C1 segment of cervical spinal cord (tissue), 14 donors: ENCODE measurements at places on chromosomes 1 and 21.

GRCh38 chr1:234942879-234943506, 185.6 kb downstream of the TOMM20 start:
- DNase-seq: no peak

- no peak for DNase-seq
These were observed 4.4 kb upstream of the ADAMTS1 start for GRCh38 chr21:26849428-26850115.

DNA sequence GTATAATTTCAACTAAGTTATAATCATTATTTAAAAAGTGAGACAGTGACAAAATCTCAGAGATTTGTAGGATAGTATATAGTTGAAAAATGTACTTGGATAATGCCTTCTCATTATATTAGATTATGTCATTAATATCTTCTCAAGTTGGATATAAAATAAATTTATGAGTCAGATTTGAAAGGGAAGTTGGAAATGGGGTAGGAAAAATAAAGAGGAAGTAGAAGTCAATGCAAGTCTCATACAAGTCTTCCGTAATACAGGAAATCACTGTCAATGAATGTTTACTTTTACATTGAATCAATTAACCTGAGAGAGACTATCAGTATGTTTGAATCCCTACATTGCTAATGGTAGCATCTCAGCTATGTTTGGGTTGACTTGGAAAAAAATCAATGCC, 16.2 kb upstream of the RNPC3 start:
- DNase-seq: no peak

GRCh38 chr1:3393987-3394920, 60.2 kb upstream of the ARHGEF16 start:
- no peak for DNase-seq

DNA sequence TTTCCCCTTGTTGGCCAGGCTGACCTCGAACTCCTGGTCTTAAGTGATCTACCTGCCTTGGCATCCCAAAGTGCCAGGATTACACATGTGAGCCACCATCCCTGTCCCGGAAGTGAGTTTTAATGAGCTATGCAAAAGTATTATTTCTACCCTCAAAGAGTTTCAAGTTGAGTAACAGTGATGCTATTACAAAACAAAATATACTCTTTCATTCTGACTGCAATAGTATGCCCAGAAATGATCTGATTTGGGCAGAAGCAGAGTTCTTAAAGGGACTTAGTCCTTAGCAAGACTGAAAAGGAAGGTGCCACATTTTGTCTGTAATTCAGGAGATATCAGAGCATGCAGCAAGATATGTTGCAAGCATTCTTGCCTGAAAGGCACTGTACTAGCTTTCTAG, 375.4 kb downstream of the NUF2 start:
- DNase-seq: no peak

GRCh38 chr21:42395302-42395701, 550 bp downstream of the TMPRSS3 start:
- no peak for DNase-seq

GRCh38 chr1:30402031-30402430, 321.4 kb downstream of the MATN1 start:
- DNase-seq: no peak

DNA sequence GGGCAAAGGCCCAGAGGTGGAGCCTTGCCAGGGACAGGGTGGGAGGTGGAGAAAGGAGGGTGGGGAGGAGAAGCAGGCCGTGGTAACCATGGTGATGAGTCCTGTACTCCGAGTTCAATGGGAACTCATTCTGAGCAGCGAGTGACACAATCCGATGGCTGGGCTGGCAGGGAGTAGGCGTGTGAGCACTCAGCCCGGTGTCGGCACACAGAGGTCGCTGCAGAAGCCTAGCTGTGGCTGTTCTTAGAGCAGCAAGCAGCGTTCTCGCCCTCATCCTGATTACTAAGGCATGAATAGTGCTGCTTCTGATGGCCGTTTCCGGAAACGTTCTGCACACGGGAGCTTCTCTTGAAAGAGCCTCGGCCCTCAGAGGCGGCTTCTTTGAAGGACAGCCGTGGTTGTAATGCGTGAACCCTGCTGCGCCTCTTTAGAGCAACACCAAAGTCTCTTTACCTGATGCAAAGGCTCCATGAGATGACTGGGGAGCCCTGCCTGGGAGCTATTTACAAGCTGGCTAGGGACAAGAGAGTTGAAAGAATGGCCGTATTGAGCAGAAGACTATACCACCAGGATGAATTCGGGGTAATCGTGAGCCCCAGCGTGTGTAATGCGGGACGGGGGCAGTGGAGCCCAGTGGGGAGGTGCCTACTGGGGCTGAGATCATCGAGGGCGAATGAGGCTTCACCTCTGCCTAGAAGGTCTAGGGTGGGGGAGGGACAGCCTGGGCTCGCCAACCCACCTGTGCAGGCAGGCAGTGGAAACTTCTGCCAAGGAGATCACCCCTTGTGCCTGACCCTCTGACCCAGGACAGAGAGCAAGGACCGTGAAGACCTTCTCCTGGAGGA, 72.8 kb upstream of the PAX7 start:
- peak; percentile 10 for DNase-seq

DNA sequence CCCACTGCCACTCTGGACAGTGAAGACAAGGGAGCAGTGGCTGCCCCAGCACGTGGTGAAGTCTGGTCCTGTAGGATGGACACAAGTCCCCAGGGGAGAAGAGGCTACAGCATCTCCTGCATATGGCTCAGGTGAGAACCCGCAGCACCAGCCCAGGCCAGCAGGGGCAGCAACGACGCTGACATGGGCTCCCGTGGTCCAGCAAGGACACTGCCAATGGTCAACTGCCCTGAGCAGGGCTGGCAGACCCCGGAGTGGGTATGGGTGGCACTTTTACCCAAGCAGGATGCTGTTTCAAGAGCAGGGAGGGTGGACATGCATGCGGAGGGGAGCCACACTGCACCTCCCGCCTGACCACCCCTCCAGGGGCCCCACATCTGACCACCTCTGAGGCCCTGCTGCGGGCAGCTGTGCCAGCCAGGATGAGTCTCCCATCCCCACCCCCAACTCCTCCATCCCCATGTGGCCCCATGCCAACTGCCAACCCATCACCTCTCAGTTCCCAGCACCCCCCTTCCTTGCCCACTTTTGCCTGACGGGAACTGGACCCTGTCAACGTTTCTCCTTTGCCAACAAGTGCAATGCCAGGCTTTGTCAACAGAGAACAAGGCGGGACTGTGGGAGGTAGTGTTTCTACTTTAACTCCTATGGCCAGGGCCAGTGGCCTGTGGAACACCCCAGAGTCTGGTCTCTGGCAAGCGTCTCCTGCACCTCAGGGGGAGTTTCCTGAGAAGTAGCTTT, 8.6 kb downstream of the MORN1 start:
- no peak for DNase-seq

DNA sequence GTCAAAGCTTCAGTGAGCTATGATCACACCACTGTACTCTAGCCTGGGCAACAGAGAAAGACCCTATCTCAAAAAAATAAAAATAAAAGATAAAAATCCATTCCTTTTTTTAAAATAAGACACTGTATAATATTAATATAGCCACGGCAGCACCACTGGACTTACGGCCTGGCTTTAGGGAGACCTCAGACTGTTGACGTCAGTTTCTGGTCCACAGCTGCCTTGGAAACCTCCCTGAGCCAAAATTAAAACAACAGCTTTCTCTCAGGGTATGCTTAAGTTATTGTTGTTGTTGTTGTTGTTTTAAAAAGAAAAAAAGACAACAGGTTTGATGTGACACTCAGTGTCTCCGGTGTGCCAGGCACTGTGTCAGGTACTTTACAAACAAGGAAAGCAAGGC, 42.0 kb downstream of the CAPZB start:
- no peak for DNase-seq

DNA sequence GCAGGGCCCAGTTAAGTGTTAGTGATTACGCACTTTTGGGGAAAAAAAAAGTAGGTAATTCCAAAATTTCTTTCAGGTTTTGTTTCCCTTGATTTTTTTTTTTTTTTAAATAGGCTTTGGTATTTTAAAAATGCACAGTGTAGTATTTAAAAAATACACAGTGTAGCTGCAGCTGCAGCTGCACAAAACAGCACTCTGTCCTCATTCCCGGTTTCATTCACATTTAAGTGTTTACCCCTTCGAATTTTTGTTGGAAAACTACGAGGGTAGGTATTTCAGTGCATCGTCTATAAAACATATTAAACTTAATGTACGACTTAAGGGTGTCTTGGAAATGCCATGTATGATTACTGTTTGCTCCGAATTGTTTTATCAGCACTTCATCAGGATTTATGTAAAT, 3.4 kb downstream of the NEK7 start:
- DNase-seq: no peak

- DNase-seq: no peak
These were observed 717 bp downstream of the YBX1 start for GRCh38 chr1:42682739-42683531.

DNA sequence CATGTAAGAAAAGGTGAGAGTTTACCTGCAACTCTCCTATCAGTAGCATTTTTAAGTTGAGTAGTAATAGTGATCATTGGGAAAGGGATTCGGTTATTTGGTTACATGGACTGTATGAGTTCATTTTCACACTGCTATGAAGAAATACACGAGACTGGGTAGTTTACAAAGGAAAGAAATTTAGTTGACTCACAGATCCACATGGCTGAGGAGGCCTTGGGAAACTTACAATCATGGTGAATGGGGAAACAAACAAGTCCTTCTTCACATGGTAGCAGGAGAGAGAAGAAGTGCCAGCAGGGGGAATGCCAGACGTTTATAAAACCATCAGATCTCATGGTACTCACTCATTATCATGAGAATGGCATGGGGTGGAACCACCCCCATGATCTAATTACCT, 59.3 kb upstream of the FBXO28 start:
- no peak for DNase-seq

DNA sequence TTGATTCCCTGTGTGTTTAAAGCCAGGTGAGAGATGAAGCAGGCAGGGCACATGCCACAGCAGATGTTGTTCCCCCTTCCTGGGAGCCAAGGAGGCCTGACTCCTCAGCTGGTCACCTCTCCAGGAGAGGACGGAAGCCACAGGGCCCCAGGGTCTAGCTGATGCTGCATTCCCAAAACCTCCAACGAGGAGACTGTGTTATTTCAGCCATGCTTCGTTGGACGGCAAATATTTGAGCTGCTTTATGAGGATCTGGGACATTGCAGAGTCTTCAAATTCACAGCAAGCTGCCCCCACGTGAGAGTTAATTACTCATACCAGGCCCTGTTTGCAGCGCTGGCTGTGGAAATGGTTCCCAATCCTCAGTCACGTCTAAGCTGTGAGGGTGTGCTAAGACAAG, 85.3 kb downstream of the CDC7 start:
- DNase-seq: no peak

DNA sequence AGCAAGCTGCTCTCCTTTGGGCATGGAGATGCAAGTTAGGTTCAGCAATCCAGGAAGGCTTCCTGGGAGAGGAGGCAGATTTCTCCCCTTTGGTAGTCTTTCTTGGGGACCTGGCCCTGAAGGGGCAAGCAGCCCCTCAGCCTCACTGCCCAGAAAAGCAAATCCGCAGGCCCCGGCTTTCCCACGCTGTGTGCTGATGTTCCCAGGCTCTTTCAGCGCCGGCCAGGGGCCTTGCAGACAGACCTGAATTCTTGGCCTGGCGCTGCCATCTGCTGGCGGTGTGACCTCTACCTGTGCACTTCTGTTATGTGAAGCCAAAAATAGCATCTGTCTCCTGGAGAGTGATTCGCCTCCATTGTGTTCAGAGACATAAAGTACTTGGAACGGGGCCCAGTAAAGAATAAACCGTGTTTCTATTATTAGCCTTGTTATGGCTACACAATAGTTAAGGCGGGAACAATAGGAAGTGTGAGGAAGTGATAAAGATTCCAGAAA, 64.8 kb downstream of the ALPL start:
- peak; percentile 6 for DNase-seq

GRCh38 chr1:184892116-184892515, 82.2 kb downstream of the NIBAN1 start:
- DNase-seq: no peak

GRCh38 chr1:206693029-206693428, 8.3 kb downstream of the MAPKAPK2 start:
- DNase-seq: no peak

DNA sequence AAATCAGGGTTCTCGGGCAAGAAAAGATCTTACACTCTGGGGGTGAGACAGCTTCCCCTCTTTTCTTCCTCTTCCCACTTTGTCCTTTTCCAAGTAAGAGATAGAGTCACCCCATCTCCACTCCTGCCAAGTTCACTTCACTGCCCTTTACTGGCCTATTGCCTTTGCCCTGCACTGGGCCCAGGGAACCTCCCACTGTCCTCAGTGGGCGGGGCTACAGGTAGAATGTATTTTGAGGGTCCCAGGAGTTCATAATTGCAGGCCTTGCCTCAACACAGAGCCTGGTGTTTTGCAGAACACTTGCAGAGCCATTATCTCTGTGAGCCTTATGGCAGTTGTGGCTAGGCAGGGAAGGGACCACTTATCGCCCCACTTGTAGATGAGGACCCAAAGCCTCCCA, 3.3 kb downstream of the AMPD2 start:
- DNase-seq: no peak

DNA sequence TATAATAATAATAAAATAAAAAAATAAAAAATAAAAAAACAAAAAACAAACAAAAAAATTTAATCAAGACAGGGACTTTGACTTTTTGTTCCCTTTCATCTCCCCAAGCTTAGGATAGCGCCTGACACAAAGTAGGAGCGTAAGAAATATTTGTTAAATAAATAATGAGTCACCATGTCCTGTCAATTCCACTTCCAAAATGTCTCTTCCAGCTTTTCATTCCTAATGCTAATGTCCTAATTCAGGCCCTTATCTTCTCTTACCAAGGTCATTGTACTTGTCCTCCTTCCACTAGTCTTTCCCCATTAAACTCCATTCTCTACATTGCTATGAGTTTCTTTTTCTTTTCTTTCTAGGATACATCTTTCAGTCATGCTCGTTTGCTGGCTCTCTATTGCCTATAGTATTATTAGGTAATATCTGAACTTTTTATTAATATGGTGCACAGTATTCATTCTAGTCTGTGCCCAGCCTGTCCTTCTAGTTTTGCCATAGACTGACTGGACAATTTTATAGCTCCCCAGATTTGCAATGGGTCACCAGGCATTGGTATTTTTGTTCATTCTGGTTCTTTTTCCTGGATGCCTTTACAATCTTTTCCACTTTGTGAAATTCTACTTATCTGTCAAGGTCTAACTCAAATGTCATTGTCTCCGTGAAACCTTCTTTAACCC, 11.4 kb downstream of the NEXN start:
- DNase-seq: no peak

- DNase-seq: no peak
These were observed 78.5 kb upstream of the BMP8A start for GRCh38 chr1:39412892-39413291.

DNA sequence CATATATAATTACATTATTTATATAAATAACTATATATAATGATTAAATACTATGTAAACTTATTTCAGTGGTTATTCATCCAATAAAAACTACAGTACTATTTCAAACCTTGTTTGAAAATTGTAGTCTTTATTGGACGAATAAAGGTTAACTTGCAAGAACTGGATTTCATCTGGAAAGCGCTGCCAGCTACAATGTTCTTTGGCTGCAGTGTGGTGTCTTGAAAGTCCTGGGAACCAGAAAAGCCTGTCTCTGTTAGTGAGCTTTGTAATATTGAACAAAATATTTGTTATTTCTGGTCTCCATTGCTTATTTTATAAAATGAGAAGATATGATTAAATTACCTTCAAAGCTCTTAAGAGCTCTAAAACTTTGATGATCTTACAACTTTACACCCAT, 763.6 kb downstream of the ADGRL2 start:
- DNase-seq: no peak

GRCh38 chr21:26236281-26236680, 65.7 kb upstream of the APP start:
- no peak for DNase-seq

GRCh38 chr1:80657707-80658106, 1143.0 kb upstream of the ADGRL2 start:
- DNase-seq: no peak
